ENCODE measurements at places on chromosomes 5 and 9.

DNA sequence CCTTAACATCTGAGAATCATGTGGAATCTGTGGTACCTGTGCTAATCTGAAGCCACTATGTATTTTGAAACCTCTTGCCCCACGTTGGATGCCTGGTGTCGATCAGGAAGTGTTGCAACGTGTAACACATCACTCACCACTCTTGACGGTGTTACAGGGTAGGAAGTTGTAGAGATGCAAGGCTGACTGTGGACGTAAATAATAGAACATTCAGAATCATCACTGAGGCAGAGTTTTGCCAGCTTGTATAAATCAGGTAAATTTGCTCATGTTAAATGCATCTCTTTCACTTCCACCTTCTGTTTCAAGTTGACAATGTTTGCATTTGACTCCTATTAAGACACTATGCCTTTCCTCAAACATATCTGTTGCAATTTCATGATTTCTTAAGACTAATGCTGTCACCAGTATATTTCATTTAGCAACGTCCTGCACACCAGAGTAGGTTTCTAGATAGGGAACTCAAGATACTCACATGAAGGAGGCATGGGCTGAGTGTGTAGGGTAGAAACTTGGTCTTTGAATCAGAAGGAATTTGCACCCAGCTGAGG is 38.1 kb downstream of the BASP1 start:
- DNase-seq: no peak

DNA sequence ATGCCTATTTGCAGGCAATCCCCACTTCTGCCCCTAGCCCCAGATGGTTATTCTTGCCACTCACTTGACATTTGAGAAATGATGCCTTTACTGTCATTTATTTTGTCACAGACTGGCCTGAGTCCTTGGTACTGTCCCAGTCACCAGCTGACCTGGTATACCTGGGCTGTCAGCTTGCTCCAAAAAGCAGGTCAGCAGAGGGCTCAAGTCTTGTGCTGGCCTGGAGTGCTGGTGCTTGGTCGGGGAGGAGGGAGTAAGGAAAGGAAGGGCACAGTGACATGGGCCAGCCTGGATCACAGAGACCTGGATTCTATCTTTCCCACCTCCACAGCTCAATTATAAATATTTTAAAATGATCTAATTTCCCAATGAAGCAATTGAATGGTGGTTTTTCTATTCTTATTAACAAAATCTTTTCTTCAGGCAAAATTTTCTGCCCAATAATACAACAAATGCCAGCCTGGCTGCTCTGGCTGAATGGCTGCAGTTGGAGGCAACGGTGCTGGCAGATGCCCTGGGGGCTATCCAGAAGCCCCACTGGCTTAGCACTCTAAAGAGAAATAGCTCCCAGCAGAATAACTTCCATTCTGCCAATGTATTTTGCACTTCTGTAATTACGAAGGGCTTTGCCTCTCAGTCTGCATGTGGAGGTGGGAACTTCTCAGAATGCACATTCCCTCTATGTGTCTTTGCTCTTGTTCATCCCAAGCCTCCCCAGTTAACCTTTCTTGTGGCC is 160.6 kb downstream of the GADD45G start:
- DNase-seq: no peak

- no peak for DNase-seq
Measured at GRCh38 chr5:174990909-174991308, 266.5 kb downstream of the MSX2 start.

DNA sequence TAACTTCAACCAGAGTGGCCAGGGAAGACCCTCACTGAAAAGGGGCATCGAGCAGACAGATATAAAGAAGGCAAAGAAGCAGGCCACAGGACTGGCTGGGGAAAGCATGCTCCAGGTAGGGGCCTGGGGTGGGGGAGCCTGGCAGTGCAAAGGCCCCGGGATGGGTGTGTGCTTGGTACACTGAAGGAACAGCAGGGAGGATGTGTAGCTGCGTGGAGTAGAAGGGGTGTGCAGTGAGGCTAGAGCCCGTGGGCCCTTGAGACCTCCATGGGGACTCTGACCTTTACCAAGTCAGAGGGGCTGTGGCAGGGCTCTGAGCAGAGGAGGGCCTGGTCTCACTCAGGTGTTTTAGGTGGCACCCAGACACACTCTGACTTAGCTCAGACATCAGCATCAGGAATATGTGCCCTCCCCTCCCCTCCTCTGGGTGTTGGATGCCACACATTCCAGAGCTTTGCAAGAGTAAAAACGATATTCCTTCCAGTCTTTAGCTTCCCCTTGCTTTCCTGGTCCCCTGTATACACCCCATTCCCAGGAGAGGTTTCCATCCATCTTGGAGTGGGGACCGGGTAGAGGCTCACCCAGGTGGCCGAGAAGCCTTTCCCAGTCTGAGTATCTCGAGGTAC is 7.6 kb downstream of the TRIM7 start:
- no peak for DNase-seq

DNA sequence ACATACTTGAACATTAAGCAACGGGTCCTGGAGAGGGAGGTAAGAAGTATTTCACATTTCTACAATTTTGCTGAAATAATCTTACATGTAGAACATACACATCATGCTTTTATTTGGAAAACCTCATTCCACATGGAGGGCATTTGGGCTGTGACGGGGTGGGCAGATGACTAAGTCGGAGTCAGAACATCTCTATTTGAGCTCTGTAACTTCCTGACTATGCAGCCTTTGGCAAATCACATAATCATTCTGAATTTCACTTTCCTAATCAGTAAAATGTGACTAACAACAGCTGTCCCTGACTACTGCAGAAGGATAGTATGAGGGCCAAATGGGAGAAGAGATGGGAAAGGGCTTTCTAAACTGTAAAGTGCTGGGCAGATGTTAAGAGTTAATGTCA is 17.1 kb upstream of the IL6ST start:
- DNase-seq: no peak

GRCh38 chr9:131319486-131319885 is 30.0 kb downstream of the PLPP7 start:
- no peak for DNase-seq

GRCh38 chr5:71621268-71621667 is 34.1 kb downstream of the MCCC2 start:
- no peak for DNase-seq

DNA sequence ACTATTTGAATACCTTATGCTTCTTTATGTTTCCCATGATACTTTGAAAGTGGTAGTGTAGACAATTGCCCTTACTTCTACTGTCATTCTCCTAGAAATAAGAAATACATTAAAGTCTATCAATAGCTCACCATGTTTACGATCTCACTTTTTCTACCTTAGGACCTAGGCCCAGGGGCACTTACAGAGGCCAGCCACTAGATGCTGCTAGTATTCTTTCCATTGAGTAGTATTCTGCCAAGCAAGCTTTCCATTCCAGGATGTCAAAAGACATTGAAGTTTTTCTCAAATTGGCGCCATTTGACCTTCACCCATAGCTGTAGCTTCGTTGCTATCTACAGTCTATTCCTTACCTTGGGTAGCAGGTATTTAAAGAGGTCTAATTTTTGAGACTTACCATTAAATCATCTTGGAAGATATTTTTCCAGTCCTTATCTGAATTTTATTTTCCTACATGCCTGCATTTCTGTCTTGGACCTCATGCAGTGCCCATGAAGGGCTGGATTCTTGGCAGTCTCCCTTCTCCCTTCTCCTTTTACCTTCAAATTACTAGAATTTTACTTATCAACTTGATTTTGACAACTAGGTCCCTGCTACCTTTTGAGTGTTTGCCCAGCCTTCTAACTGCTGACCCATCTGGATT is 246.0 kb upstream of the NUDT12 start:
- no peak for DNase-seq

DNA sequence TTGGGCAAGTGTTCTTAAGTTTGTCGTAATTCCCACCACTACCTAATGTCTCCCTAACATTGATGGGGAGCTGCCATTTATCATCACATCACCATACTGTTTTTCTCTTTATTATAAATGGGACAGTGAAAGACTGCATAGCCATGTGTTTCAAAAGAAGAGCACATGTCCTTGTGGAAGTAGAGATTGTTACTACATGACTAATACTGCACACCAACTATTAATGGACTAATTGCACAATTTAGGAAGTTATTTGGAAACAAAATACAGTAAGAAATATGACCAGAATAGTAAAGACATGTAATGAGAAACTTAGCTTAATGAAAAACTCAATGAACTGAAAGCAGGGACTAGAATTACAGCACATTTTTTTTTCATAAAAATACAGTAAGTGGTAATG is 12.0 kb upstream of the ELOVL7 start:
- DNase-seq: no peak

DNA sequence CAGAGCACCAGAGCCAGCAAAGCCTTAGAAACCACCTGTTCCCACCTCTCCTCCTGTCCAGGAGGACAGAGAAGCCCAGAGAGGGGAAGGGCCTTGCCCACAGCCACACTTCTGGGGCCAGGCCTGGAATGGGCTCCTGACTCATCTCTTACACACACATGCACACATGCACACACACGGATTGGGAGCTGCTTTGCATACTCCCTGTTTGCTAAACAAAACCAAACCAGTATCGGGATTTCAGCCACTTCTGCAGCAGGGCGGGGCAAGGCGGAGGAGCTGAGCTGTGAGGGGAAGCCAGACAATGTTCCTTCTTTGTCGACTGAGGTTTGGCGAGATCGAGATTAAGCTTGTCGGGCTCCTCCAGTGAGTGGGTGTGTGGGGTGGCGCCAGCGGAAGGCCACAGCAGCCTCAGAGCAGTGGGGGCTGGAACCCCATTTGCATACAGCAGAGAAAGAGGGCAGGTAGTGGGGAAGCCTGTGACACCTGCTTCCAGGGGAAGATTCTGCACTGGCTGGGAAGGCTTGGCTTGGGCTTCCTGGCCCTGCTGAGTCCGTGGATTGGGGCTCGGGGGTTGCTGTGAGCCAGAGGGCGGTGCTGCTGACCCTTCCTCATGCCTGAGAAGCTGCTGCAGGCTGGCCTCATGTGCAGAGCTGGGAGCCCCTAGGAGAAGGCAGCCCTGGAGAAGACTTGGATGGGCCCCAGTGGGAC is 16.1 kb downstream of the GFI1B start:
- DNase-seq: no peak

GRCh38 chr5:4847766-4848165 is 292.4 kb upstream of the ADAMTS16 start:
- DNase-seq: no peak

GRCh38 chr5:25614466-25614865 is 969.7 kb upstream of the CDH10 start:
- no peak for DNase-seq

- DNase-seq: no peak
Measured at GRCh38 chr5:141349917-141350619, at the start of gene PCDHGB1. Gene PCDHGB1, plus strand, starts transcription at chr5:141350099. Its CDS starts 162 bp downstream, at chr5:141350261.

- DNase-seq: no peak
Measured at GRCh38 chr9:112087506-112087905, 87.6 kb downstream of the SUSD1 start.

GRCh38 chr9:133874060-133874657 is 118.0 kb downstream of the VAV2 start:
- DNase-seq: no peak

GRCh38 chr9:120564589-120564988 is 15.4 kb downstream of the CDK5RAP2 start:
- DNase-seq: no peak

- no peak for DNase-seq
Measured at GRCh38 chr5:32100691-32101302, 73.3 kb downstream of the GOLPH3 start.

DNA sequence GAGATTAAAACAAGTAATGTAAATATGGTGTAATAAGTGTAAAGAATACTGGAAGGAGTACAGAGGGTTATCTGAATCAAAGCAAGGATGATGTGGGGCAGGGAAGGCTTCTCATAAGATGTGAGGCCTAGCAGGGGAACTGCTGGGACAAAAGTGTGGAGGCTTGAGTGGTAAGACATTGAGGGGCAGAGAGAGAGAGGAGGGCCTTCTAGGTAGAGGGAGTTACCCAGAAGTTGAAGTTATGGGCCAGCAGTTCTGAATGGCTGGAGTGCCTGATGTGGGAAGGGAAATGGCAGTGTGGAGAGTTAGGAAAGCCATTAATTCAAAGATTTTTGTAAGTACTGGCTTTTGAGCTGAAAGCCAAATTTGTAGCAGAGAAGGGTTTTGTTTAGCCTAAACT is 36.8 kb downstream of the CPEB4 start:
- no peak for DNase-seq

DNA sequence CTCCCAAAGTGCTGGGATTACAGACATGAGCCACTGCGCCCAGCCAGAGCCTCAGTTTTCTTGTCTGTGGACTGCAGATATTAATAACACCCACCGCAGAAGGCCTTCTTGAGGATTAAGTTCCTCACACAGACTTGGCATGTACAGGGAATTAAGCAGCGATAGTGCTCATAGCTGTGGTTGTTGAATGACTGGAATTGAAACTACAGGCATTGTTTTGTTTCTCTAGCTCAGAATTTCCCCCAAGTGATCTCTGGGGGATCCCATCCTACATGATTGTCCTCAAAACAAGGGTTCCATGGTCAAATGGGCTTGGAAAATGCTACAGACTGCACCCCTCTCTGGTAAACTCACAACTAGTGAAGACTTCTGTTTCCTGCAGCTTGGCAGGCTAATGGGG is 44.2 kb upstream of the TDRD7 start:
- DNase-seq: no peak

DNA sequence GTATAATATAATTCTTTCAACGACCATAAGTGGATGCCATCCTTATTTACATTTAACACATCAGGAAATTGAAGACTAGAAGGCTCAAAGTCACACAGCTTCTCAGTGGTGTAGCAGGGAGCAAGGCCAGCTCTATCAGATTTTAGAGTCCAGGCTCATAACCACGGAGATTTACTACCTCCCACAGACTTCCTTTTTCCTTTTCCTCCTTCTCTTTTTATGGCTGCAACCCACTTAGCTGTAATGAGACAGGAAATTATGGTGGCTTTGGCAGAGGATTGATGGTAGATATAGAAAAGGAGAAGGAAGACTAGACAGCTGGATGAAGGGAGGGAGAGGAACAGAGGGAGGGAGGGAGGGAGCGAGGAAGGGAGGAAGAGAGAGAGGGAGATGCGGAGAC is 47.4 kb downstream of the SPEF2 start:
- no peak for DNase-seq

DNA sequence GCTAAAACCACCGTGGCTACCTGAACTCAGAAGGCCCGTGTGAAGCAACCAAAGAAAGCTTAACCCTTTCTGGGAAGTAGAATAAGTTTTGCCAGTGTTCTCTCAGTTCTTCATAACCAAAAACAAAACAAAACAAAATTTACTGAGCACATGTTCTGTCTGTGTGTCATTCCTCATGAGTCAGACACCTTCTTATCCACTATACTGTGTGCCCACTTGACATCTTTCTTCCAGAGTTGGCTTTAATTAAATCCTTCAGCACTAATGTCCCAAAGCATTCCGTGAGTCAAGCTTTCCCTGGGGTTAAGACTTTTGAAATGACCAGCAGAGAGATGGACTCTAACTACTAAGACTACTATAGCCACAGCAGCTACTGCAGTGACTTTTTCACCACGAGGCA is 61.3 kb downstream of the GLIS3 start:
- DNase-seq: no peak

DNA sequence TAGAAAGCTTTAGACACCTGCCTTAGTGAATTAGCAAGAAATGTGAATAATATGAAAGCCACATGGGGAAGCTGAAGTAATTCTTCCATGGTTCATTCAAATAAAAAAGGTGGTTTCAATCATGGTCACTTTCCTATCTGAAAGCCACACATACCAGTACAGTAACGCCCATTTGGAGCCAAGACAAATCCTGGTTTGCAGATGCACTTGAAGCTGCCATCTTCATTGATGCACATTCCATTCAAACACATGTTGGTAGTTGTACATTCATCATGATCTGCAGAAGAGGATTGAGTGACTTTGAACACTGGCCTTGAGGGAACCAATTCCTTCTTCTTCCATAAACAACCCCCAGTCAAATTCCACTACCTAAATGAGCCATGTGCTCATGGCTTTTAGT is 161.5 kb downstream of the FBN2 start:
- no peak for DNase-seq
